Left renal cortex interstitium (tissue), 4 donors: ENCODE measurements at places on chromosomes 16 and 17. TPM values are rescaled to one million over a fixed set of nuclear protein-coding genes. Genes with fewer than 3 reads are reported as not detected.

Gene EXOC3L1
- polyA plus RNA-seq: 7.8 TPM

Gene CCL4L2
- polyA plus RNA-seq: not detected

Gene OR1A1
- 0.05 TPM for polyA plus RNA-seq

Gene CCP110
- polyA plus RNA-seq: 22.1 TPM

Gene EFCAB5
- polyA plus RNA-seq: 1.3 TPM

Gene SLC25A19
- 10.2 TPM for polyA plus RNA-seq

Gene HBA1
- polyA plus RNA-seq: 776 TPM

Gene CCL7
- not detected for polyA plus RNA-seq

Gene GFAP
- polyA plus RNA-seq: 0.78 TPM

Gene C16orf54
- 0.22 TPM for polyA plus RNA-seq

Gene KRTAP4-5
- polyA plus RNA-seq: not detected

Gene SLC16A6
- polyA plus RNA-seq: 0.65 TPM

Gene NRN1L
- 0.30 TPM for polyA plus RNA-seq

Gene TEKT5
- polyA plus RNA-seq: 0.64 TPM

Gene C16orf86
- 5.2 TPM for polyA plus RNA-seq

Gene BRIP1
- polyA plus RNA-seq: 11.8 TPM

Gene CDH15
- polyA plus RNA-seq: 1.7 TPM

Gene PHOSPHO1
- 1.4 TPM for polyA plus RNA-seq

Gene RABEP2
- polyA plus RNA-seq: 32.5 TPM

Gene JPH3
- polyA plus RNA-seq: 0.49 TPM

Gene CCDC57
- 29.8 TPM for polyA plus RNA-seq

Gene SLC52A1
- 0.25 TPM for polyA plus RNA-seq

Gene MPP3
- 6.2 TPM for polyA plus RNA-seq

Gene CMTM1
- 6.8 TPM for polyA plus RNA-seq
